ENCODE measurements at places on chromosomes 3 and 15.

- DNase-seq: peak; percentile 60
Observed at GRCh38 chr3:186821429-186822387, 15.4 kb upstream of the RFC4 start.

GRCh38 chr3:88930611-88931010 lies 176.8 kb upstream of the EPHA3 start:
- no peak for DNase-seq

GRCh38 chr3:168714609-168715240 lies 619.0 kb upstream of the GOLIM4 start:
- DNase-seq: no peak

DNA sequence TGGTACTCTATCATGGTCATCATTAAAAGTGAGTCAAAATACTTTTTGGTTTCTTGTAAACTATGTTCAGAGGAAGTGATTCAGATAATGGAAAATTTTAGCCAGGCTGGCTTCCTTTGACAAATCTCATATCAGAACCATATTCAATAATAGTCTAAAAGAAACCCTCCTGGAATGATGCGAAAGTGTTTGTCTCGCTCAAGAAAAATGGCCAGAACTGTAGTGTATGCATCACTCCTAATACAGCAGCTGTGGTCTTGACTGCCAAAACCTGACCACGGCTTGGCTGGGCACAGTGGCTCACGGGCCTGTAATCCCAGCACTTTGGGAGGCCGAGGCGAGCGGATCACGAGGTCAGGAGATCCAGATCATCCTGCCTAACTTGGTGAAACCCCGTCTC lies 35.6 kb upstream of the KCNMB2 start:
- no peak for DNase-seq

DNA sequence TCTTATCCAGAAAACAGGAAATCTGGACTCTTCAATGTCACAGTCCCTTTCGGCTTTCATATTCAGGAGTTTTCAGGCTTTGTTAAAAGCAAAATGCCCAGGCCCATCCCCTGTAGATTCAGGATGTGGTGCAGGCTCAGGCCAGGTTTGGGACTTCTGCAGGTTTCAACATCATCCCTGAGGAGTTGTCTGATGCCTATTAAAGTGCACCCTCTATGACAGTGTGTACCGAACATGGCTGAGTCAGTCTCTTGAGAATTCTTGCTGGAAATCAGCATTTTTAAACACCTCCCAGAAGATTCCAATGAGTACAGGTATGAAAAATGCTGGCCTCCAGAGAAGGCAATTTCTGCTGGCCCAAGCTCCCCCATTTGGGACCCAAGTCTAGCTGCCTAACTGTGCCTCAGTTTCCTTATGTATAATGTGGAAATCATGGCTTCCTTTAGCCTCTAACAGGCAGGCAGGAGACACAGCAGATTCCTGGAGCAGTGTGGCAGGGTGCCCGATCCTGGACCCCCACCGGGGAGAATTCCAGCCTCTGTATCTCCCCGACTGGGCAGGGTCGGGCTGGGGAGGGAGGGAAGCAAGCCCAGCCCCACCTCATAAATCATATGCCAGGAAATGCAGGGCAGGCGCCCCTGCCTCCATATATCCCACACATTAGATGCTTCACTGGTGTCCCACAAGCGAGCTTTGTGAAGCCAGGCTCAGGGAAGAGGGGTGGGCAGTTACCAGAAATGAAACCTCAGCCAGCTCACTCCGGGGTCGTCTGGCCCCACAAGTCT lies 44.4 kb upstream of the SLC6A11 start:
- DNase-seq: no peak

DNA sequence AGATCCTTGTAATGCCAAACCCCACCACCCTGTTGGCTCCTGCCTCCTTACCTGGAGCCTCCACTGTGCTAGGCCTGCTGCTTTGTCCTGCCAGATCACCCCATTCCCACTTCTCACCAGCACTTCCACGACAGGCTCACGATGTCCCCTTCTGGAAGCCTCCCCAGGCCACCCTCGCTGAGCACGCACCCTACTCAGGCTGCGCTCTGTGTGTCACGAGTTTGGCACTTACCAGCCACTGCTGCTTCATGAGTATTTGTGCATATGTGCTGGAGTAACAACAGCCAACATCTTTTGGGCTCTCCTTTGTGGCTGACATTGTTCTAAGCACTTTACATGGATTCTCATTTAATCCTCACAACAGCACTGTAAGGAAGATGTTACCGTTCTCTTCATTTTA lies 58.1 kb downstream of the PDIA5 start:
- no peak for DNase-seq

DNA sequence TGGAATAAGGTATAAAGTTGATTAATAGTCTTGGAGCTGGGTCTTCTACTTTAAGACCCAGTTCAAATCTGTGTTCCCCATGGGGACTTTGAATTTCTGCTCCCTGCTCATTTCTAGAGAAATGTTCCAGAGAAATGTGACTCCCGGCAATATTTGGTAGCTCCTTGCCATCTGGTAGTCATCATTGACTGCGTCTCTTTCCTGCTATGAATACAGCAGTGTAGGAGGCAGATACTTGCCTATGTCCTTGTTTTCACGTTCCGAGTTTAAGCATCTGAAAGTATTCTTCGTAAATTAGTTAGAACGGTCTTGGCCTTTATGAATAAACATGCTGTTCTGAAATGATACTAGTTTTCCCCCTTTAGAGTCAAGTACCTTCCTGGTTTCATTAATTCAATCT lies 352.9 kb downstream of the PTPRG start:
- DNase-seq: no peak

DNA sequence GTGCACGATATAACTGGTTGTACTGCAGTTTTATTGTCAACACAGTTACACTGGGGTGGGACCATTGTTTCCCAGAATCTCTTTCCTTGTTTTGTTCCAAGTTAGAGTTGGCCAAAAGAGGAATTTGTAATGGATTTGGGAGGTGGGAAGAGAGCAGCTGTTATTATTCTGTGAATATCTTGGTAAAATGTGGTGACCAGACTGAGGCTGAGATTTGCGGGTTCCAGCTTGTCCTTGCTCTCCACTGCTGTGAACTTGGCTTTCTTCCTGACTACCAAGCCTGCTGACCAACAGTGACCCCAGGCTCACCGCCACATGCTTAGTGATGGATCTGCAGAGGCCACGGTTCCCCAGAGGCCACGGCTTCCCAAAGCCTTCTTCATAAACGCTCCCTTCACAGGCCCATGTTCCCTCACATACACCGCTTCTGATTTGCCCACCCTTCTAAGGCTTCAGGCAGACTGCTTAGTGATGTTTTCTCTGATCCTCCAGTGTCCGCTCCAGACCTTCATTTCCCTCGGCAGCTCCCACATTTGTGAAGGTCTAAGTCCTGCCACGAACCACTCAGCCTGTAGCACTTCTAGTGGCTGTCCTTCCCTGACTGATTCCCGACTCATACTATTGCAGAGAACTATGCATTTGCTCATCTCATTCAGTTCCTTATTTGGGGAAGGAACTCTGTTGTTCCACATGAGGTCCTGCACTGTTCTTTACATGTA lies 525.5 kb upstream of the RGMA start:
- DNase-seq: no peak

GRCh38 chr3:117656391-117656790 lies 946.8 kb downstream of the TUSC7 start:
- no peak for DNase-seq

DNA sequence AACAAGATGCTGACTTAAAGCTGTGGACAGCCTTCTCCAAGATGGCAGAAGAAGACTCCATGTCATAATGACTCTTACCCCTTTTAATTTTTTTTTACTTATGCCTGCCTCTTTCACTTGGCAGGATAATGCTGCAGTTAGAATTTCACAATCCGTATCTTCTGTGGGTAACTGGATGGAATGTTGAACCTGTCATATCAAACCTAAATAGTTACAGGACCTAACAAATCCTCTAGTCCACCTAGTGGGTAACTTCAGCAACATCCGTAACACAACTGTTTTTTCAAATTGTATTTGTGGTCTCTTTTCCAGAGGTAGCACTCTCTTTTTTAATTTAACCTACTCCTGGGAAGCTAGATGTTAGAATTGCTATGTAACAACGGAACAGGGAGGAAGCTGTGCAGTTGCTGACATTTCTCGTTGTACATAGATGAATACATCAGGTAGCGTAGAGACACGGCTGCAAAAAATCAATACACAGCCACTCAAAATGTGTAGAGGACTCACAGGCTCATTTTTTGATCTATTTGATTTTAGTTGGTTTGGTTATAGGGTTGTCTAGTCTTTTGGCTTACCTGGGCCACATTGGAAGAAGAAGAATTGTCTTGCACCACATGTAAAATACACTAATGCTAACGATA lies 43.9 kb upstream of the TRPM1 start:
- no peak for DNase-seq

- DNase-seq: no peak
Observed at GRCh38 chr3:117253636-117254035, 544.1 kb downstream of the TUSC7 start.

DNA sequence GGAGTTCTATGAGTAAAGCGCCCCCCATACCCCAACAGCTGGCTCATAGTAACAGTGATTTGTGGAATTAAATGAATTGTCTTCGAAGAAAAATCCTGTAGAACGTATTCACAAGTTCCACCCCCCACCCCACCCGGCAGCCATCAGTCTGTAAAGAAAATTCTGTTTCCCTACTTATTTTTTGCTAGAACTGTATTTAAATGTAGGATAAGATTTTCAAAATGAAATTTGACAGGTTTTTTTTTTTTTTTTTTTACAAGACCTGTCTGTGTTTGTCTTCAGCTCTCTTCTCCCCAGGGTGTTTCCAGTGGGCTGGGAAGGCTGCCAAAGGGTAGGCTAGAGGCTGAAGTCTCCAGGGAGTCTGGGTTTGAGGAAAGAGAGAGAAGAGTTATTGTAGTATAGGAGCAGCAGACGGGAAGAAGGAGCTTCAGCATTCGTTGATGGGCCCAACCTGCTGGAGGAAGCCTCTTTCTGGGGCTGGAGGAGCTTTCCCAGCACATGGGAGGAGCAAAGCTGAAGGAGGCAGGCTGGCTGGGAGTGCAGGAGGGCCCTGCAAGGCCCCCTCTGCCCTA lies 130.6 kb upstream of the SEMA6D start:
- no peak for DNase-seq

- DNase-seq: no peak
Observed at GRCh38 chr15:69342460-69343076, 43.9 kb downstream of the PAQR5 start.

GRCh38 chr15:77710637-77711036 lies 77.9 kb upstream of the LINGO1 start:
- no peak for DNase-seq

GRCh38 chr15:22265056-22265945 lies 185.0 kb downstream of the OR4M2 start:
- no peak for DNase-seq

Data from Calu3 (cell line).